ENCODE measurements at places on chromosomes 16 and 17.

DNA sequence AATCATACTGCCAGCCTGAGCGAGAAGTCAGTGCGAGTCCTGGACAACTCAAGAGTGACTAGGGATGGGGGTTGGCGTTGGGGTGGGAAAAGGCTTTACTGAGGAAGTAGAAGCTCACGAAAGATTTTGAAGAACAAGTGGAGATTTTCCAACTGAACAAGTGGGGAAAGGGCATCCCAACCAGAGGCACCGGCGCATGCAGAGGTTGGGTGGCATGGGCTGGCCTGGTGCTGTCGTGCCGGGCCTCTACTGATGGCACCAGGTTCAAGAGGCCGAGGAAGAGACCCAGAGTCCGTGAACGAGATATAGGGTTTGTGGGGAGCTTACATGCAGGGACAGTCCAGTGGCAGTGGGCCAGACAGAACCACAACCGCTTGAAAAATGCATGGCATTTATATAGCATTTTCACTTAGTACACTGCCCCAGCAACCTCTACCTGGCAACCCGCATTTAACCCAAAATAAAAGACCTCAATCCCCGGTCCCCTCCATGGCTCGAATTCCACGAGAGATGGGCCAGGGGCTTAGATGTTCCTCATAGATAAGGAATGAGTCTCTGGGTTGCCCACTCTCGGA is 7.7 kb upstream of the ITGA3 start:
- no peak for DNase-seq

DNA sequence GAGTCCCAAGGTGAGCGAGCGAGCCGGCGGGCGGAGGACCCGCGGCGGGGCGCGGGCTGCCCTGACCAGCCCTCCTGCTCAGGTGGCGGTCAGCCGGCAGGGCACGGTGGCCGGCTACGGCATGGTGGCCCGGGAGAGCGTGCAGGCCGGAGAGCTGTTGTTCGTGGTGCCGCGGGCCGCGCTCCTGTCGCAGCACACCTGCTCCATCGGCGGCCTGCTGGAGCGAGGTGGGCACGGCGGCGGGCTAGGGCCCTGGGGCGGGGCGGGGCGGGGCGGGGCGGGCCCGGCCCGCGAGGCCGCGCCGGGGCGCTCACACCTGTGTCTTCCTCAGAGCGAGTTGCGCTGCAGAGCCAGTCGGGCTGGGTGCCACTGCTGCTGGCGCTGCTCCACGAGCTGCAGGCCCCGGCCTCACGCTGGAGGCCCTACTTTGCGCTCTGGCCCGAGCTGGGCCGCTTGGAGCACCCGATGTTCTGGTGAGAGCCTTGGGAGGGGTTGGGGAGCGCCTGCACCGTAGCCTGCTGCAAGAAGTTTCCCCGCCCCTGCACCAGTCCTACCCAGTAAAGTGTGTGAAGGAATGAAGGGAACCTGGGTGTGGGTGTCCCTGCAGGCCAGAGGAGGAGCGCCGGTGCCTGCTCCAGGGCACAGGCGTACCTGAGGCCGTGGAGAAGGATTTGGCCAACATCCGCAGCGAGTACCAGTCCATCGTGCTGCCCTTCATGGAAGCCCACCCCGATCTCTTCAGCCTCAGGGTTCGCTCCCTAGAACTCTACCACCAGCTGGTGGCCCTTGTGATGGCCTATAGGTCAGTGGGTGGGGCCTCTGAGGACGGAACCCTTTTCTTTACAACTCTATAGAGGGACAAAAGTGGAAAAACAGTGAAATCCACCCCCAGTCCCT is 802 bp downstream of the SETD6 start:
- DNase-seq: no peak

GRCh38 chr17:49998836-49999511 is 4.0 kb upstream of the DLX3 start:
- DNase-seq: no peak

- DNase-seq: no peak
Measured at GRCh38 chr17:55354941-55355340, 66.7 kb downstream of the MMD start.
